D721Med (cell line): ENCODE measurements at places on chromosomes 16 and 17.

DNA sequence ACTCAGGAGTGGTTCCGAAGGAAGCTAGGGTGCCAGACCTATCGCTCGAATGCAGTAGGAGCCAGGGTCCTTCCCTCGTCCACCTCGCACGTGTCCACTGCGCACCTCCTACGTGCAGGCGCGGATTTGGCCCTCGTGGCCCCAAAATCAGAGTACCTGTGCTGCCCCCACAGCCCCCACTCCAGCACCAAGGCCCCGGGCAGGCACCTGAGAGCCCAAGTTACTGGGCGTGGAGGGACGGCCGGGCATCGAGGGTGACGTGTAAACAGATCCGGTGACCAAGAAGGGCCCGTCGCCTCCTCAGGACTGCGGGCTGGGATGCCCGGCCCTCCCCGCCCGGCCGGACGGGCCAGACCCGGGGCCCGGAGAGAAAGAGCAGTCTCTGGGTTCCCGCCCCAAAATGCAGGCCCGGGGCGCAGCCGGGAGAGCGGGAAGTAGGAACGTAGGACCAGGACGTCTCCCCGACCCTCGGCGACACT, 492 bp downstream of the SLC25A39 start:
- DNase-seq, result no peak

DNA sequence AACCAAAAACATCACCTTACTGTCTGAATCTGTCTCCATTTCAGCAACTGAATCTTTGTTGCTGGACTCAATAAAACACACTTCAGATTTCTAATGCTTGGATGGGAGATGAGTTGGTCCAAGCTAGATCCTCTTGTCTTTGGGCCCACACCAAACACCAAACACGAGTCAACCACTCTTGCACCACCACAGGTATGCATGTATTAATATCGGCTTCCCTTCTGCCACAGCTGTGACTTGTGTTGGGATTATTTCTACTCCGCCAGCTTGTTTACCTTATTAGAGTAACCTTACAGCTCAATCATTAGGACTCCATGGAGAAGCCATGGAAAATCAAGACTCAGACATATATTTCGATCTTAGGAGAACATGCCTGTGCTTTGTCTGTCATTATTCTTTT, 49.9 kb downstream of the XYLT1 start:
- DNase-seq, result no peak

- no peak for DNase-seq
These were observed 2.7 kb upstream of the HES7 start for GRCh38 chr17:8126491-8127066.

- DNase-seq, result no peak
These were observed 12.2 kb upstream of the MMD start for GRCh38 chr17:55433629-55434422.
